Smooth muscle cell of the brain vasculature (primary cell): ENCODE measurements at places on chromosomes 5 and 9.

DNA sequence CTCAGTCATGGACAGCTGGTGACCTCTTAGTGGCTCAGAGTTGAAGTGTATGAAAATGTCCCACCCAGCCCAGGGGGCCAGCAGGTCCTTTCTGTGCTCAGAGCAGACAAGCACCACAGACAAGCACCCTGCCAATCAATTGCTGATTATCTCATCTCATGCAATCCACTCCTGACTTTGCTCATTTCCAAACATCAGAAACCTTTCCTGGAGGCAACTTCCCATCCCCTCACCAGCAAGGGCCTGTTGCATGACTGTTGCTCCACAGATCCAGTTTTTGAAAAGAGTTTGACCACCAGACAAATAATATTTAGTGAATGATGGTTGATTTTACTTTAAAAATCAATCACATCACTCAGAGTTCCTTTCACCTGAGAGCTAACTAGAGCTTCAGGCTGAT is 397.3 kb upstream of the KLF4 start:
- DNase-seq, result no peak

DNA sequence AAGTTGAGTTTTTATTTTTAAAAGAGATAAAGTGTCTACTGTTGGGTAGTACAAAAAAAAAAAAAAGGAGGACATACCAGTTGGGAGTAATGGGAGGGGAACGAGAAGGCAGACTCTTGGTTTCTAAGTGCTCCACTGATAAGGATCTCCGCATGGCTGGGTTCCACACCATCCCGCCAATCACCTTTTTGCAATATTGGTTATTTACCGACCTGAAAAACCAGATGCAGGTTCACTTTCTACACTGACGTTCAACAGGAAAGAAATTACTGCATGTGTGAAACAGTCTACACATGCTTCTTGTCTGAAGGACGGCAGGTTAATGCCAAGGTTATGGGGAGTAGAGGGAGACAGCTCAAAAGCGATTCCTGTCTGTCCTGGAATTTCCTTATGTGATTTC is 75.5 kb downstream of the PTPN3 start:
- no peak for DNase-seq

DNA sequence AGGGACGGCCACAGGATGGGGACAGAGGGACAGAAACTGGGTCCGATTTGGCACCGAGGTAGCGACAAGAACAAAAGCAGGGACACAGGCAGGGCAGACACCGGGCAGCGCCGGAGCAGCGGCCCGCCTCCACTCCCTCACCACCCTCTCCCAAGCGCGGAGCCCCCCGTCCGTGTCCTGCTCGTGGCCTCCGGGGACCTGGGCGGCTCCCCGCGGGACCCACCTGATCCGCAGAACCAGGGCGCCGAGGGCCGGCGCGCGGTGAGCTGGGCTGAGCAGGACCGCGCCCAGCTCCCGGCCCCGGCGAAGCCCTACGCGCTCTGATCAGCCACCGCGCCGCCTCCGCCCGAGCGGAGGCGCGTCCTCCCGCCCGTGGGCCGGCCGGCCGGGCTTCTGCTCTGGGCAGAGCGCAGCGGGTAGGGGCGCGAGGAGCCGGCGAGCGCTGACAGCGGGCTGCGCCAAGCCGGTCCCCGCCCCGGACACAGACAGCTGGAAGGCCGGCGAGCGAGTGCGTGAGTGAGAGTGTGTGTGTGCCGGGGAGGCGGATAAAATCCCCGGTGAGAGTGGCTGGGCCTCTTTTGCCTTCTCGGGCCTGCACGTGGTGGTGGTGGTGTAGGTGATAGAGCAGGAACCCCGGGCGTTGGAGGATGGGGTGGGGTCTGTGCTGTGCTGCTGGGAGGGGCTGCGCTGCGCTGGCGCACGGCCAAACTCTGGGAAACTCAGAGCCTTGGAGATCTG is at the start of gene GGTA1:
GGTA1 (minus strand) TSS at position 418 of the 738 bp plus-strand sequence. CDS start 31,922 bp downstream, outside the sequence.
- DNase-seq, result no peak

GRCh38 chr9:9410736-9411135 is 1202.1 kb downstream of the PTPRD start:
- no peak for DNase-seq

DNA sequence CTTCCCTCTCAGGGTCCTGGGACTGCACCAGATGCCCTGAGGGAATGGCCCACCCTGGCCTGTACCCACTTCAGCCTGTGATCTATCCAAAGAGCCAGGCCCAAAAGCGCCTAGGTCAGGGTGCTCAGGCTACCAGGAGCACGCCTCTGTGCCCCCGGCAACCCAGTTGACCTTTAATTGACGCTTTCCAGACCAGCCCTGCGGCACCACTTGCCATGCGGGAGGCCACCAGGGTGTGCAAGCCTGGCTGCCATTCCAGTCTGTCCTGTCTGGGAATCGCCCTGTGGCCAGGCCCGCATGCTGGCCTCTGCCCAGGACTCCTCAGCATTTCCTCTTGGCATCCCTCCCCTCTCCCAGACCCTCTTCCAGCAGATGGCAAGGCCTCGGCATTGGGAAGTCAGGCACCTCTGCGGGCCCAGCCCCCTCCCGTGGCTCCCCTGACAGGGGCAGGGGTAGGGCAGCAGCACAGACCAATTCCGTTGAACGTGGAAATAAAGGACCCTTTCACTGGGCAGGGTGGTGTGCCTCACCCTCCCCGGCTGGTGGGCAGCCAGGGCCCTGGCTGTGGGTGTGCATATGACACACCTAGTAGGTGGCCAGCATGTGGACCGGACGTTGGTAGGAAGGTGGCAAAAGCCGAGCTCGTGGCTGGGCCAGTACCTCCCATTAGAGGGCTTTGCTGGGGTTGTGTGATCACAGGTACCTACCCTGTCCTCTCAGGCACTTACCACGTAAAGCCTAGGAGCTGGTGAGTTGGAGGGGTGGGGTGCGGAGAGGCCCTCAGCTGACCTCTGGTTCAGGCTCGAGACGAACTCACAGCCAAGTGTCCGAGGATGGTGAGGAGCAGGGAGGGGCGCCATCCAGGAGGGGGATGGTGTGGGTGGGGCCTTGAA is 3.5 kb upstream of the AIF1L start:
- DNase-seq, result no peak

DNA sequence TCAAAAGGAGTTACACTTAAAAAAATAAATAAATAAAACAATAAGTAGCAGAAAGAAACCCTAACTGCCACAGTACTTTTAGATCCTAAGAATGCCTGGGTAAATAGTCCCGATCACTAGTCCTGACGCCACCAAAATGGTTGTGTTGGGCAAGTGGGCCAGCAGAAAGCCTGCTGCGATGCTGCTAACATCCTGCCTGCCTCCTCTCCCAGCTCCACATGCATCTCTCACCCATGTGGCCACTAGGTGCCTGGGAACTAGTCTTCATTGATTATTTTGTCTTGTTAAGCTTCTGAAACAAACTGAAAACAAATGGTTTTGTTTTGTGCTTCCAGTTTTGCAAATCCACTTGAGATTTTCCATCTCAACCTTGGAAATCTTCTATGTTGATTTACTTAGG is 54.4 kb upstream of the TRAF1 start:
- no peak for DNase-seq

DNA sequence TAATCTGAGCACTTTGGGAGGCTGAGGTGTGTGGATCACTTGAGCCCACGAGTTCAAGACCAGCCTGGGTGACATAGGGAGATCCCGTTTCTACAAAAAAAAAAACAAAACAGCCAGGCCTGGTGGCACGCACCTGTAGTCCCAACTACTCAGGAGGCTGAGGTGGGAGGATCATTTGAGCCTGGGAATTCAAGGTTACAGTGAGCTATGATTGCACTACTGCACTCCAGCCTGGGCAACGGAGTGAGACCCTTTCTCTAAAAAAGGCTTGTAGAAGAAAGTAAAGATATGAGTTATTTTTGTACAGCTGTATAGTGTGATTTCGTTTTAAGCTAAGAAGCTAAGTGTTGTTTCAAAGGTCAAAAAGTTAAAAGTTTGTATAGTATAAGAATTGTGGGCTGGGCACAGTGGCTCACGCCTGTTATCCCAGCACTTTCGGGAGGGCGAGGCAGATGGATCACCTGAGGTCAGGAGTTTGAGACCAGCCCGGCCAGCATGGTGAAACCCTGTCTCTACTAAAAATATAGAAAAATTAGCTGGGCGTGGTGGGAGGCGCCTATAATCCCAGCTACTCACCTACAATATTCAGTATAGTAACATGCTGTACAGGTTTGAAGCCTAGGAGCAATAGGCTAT is 18.8 kb downstream of the UBE2R2 start:
- DNase-seq, result no peak

- no peak for DNase-seq
Measured at GRCh38 chr5:170736966-170737365, 46.6 kb upstream of the GABRP start.

DNA sequence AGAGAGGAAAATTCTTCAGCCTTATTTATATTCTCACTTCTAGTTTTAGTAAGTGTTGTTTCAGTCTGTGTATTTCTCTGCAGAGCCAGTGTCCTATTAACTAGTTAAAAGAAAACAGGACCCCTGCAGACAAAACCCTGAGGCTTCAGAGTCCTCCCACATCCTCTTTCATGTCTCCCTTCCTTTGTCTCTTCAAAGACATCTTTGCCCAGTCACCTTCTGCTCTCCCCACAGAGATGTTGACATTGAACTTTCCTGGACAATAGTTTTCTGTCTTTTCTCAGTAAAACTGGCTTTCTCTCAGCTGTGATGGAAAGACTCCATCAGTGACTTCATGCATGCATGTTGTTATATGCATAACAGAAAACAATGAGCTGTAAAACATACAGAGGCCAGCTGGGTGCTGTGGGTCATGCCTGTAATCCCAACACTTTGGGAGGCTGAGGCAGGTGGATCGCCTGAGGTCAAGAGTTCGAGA is 20.2 kb downstream of the GRAMD2B start:
- DNase-seq, result peak; percentile 54

DNA sequence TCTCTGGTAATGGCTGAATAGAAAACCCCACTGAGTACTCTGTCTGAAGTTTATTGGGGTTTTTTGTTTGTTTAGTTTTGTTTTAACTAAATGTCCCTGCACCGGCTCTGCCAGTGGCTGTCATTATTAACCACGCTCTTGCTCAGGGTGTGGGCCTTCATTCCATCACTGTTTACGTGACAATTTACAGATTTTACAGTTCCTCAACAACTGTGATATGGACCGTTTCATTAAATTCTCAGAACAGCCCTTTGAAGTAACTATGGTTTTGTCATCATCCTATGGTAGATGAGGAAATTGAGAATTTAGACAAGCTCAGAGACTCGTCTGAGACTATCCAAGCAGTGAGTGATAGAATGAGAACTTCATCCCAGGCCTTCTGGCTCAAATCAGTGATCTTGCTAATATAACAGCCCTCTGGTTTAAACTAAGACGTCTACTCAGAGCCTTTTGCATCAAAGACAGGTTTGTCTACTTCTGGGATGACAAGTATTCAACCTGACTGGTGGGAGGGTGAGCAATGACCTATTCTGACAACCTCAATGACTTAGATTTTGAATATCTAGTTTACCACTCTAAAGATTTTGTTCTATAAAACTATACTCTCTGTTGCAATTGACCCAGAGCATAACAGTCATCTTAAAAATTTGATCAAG is 77.3 kb upstream of the MAP3K1 start:
- no peak for DNase-seq

- peak; percentile 52 for DNase-seq
Measured at GRCh38 chr9:15724016-15724415, 171.2 kb downstream of the CCDC171 start.
